HFF-Myc (cell line): ENCODE measurements at places on chromosomes 5 and 9.

DNA sequence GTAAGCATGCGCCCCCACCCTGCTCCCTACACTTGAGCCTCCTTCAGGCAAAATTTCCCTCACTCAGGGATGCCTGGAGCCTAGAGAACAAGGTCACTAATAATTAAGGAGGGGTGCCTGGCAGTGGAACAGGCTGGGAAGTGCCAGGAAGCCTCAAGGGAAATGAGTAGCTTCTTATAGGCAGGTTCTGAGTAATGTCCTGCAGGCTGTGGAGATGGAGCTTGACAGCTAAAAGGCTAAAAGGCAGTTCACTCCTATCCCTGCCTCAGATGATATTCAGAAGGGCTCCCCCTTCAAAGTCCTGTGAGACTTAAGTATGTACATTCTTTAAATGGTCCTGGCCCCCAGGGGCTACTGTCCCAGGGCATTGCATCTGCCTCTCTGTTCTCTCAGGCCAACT, 65.5 kb upstream of the SMIM32 start:
- DNase-seq: no peak

GRCh38 chr5:4941957-4942830, 197.9 kb upstream of the ADAMTS16 start:
- DNase-seq: no peak

GRCh38 chr9:5408596-5408995, 29.1 kb downstream of the PLGRKT start:
- DNase-seq: no peak

- no peak for DNase-seq
These were observed 40.3 kb downstream of the DBH start for GRCh38 chr9:133676450-133676849.

DNA sequence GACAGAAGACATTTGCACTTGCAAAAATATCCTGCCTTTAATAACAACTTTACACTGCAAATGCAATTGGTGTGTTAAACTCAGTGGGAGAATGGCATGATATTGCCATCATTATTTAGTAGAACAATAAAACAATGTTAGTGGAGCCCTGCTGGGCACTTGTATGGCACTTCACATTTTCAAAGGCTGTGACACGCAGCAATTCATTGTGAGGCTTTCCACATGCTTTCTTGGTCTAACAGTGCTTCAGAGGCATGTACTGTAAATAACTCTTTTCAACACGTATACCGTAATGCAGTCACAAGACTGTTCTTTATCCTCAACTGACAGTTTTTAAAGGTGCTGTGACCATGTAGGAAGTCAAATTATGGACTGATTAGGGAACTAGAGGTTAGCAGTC, 155.5 kb upstream of the EPB41L4A start:
- no peak for DNase-seq

- no peak for DNase-seq
These were observed 48.6 kb upstream of the SLCO6A1 start for GRCh38 chr5:102547141-102548035.

DNA sequence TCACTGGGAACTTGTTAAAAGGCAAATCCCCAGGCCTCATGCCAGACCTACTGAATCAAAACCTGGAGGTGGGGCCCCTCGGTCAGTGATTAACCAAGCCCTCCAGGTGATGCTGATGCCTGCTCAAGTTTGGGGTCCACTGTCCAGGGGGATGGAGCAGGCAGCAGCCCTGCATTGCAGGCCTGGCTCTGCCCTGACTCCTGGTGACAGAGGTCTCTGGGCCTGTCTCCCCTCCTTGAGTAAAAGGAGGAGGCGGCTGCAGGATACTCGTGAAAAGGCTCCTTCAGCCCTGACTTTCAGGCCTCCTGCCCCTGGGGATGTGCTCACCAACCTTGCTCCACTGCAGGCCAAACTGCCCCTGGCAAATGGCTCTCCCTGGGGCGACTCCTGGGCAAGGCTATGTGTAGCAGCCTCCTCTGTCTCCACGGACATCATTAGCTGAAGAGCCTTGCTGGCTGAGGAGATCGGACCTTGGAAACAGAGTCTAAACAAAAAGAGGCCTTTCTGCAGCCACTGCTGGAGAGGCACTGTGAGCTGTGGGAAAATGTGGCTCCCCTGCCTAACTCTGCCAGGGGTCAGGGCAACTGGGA, 134.8 kb upstream of the ALDH1B1 start:
- no peak for DNase-seq

DNA sequence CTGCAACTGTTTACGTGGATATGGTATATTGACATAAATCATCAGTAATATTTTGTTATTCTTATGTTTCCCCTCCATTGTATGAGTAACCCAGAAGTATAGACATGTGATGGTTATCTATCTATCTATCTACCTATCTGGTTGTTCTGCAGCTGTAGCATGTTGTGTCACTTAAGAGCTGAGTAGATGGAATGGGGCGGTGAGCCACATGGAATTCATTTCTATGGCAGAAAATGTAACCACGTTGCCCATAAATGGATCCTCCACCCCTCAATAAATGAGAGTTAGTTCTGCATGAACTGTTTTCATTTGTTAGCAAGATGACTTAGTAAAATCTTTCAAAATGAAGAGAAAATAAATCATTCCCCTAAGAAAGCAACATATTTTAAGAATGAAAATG, 553.2 kb downstream of the MAT2B start:
- DNase-seq: no peak

- no peak for DNase-seq
These were observed 45.7 kb upstream of the PPARGC1B start for GRCh38 chr5:149684371-149684770.

GRCh38 chr9:130598188-130598587, 18.8 kb downstream of the FUBP3 start:
- no peak for DNase-seq

DNA sequence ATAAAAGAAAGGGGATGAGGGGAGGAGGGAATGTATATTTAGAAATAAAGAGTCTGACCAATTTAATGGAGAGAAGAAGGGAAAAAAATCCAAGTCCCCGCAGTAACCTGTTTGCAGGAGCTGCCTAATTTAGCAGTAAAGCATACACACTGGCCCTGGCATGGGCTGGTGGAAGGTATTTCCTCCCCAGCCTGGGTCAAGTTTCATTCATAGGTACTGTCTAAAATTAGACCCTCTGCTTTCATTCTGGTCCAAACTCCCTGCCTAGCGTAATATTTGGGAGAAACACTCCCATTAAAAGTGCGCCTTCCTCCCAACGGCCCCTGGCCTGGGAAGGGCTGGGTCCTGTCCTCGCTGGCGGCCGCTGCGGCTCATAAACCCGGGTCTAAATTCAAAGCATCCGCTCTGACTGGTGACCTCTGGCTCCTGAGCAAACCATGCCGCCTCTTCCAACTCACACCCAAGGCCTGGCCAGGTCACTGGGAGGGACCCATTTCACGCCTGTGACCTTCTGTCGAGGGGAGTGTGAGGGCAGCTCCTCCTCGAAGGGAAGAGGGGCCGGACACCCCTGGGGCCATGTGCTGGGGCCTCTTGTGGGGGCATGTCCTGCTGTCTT, 123.2 kb downstream of the FGF18 start:
- DNase-seq: no peak

DNA sequence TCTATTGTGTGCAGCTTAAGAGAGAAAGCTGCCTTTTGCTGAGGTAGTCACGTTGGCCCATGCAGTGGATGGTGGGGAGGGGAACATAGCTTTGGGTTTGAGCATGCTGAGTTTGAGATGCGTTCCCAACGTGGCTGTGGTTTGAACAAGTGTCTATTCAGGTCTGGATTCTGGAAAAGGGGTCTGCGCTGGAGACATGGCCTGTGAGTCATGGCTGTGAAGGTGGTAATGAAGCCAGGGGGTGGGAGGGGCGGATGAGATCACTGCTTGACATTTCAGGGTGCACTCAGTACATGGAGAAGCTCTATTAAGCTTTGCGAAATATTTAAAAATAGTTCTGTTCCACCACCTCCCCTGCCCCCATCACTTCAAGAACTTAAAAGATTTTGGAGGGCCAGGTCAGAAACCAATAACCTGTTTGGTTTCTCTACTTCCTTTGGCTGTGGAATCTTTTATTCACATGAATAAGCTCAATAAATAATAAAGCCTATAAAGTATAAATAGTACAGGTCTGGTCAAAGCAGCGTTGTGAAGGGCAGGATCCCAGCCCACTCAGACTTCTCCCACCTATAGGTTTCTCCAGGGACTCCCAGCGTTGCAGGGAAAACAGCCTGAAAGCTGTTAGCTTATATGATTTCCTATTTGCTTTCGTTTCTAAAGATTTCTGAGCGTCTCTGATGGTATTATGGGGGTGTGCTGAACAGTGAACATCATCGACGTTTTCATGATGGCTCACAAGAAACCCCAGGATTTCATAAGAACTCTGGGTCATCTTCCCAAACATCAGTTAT, 189.9 kb downstream of the NSG2 start:
- no peak for DNase-seq

DNA sequence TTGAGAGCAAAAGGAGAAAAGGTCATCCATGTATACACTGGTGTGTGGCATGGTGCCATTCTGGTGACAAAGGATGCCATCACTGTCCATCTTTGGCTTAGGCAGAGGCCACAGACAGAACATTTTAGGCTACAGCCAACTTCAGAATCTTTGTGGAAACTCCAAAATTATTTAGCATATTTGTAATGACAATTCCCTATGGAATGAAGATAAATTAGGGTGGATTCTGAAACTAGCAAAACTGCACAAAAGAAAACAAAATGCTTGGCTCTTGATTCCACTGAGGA, 92.5 kb downstream of the FBXW11 start:
- no peak for DNase-seq

- DNase-seq: no peak
These were observed 243.4 kb downstream of the ARRDC3 start for GRCh38 chr5:91139572-91140200.

DNA sequence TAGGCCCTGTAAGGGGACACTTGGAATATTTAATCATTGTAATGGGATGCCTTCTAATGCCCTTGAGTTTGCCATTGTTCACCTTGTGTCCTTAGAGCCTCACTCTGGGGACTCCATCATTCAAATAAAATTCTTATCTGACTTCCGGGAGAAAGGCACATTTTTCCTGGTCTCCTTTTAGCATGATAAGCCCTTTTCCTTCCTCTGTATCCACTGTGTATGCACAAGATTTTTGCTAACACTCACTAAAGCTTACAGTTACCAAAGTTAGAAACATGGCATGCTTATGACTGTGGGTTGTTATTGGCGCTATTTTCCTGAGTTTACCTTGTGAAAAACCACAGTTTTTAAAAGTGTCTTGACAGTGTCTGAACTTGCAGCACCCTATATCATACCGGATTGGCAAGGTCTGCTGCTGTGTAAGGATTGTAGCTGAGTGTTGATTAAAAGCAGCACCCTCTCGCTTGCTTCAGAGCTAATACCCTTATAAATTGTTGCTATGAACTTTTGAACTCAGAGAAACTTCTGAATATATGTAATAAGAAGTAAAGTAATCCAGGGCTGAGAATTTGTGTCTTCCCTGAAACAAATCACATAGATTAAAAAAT, 46.4 kb downstream of the SNCAIP start:
- DNase-seq: no peak

DNA sequence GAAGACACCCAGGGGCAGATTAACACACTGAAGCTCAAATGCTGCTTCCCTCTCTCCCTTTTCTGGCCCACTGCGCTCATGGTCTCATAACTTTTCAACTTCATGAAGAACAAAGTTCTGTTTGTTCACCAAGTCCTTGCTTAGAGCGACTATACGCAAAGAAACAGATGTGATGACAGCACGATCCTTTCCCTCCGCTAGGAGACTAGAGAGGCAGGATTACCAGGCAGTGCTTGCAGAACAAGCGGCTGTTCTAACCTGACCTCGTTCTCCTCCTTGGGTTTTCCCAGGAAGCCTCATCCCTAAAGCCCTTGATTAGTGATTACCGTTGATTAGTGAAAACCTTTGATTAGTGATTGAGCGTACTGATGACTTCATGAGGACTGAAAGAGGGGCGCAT, 649.9 kb downstream of the IRX1 start:
- DNase-seq: no peak

DNA sequence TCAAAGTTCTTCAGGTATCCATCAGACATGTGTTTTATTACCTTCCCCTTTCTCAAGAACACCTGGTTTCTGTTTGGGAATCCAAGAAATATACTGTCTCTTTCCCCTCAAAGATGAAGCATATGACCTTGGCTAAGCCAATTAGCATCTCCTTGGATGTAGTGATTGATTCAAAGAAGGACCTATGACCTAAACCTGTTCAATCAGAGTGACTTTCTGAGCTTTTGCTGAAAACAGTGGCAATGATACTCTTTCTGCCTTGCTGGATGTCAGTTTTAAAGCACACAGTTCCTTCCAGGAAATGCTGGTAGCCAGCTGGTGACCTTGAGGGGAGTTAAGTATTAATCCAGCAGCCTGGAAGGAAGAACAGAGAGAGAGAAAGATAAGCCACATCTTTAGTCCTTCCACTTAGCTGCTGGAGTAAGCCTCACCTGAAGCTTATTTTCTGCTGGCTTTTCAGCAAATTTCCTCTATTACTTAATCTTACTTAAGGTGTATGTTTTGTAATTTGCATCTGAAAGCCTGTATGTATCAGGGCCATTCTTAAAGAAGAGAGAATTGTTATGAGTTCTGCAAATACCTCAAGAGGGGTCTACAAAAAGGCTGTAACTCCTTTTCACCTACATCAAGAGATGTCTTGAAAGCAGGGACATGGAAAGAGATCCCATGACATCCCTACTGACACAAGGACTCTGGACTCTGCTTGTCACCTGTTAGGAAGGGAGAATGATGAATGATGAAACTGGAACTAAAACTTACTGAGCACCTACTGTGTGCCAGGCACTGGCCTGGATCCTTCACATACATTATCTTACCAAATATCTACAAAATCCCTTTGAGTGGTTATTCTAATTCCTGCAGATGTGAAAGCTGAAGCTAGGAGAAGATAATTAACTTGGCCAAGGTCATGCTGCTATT, 35.2 kb upstream of the PIK3R1 start:
- DNase-seq: no peak

GRCh38 chr5:169460123-169460522, 123.5 kb upstream of the SPDL1 start:
- DNase-seq: no peak

DNA sequence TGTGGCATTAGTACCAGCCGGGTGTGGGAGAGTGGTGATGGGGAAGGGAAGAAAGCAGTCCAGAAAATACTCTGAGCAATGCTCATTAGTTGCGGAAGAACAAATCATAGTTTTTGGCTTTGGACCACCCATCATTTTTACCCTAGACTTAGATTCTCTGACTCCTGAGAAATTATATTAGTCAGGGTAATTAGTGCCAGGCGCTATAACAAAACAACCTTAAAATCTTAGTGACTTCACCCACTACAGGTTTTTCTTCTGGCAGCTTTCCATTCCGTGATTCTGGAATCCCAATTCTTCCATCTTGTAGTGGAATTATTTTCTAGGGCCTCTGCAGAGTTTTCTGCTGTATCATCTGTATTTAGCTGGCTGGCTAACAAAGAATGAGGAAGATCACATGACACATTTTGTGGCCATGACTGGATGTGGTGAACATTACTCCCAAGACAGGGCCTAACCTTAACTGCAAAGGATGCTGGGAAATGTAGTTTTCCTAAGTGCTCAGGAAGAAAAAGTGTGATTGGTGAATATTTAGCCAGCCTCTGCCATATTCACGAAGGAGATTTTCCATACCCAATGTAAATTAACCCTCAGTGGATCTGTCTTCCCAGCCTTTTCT, 373.0 kb upstream of the MEF2C start:
- peak; percentile 56 for DNase-seq
